ENCODE measurements at places on chromosomes 6 and 20. TPM values are rescaled to one million over a fixed set of nuclear protein-coding genes. Genes with fewer than 3 reads are reported as not detected.

CDYL gene
- total RNA-seq, result 61.0 TPM

SNAI1 gene
- total RNA-seq, result 4.3 TPM

PDE10A gene
- total RNA-seq, result not detected

SEMG2 gene
- total RNA-seq, result not detected

DDO gene
- total RNA-seq, result not detected

PRSS16 gene
- total RNA-seq, result 2.0 TPM

SLC13A3 gene
- total RNA-seq, result 0.49 TPM

GABRR1 gene
- not detected for total RNA-seq

SLPI gene
- total RNA-seq, result not detected

TMEM200A gene
- 0.37 TPM for total RNA-seq

ZBP1 gene
- 36.9 TPM for total RNA-seq

PRDM1 gene
- total RNA-seq, result 6.9 TPM

TMEM244 gene
- not detected for total RNA-seq

DZANK1 gene
- 5.6 TPM for total RNA-seq
